ENCODE measurements at places on chromosomes 11 and 22.
A peak's percentile ranks its signal among the peaks of the same experiment; 100 is the strongest.

- DNase-seq: no peak
Observed at GRCh38 chr11:704228-704674, 1.8 kb upstream of the EPS8L2 start.

- DNase-seq: peak; percentile 85
Observed at GRCh38 chr11:71425860-71426259, 22.3 kb downstream of the DHCR7 start.

DNA sequence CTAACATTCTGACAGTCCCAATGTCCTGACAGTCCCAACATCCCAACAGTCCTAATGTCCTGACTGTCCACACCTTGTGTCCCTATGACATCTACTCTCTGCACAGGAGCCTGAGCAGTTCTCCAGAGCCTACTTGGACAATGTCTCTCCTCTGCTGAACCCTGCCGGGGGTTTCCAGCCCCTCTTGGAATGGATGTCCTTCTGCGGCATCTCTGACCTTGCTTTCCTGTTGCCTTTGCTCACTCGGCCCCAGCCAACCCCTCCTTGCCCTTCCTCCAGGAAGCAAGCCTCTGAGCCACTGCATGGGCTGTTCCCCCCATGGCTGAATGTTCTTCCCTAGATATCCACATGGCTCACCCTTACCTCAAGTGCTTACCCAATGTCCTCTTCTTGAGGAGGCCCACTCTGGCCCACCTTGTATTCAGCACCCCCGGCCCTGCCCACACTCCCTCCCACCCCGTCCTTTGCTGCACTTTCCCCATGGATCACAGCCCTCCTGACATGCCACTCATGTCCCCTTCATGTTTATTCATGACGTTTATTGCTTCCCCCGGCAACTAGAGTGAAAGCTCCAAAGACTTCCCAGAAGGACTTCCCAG is 59.5 kb downstream of the DHCR7 start:
- DNase-seq: no peak

GRCh38 chr22:43363315-43364168 is 20.4 kb upstream of the SCUBE1 start:
- no peak for DNase-seq

DNA sequence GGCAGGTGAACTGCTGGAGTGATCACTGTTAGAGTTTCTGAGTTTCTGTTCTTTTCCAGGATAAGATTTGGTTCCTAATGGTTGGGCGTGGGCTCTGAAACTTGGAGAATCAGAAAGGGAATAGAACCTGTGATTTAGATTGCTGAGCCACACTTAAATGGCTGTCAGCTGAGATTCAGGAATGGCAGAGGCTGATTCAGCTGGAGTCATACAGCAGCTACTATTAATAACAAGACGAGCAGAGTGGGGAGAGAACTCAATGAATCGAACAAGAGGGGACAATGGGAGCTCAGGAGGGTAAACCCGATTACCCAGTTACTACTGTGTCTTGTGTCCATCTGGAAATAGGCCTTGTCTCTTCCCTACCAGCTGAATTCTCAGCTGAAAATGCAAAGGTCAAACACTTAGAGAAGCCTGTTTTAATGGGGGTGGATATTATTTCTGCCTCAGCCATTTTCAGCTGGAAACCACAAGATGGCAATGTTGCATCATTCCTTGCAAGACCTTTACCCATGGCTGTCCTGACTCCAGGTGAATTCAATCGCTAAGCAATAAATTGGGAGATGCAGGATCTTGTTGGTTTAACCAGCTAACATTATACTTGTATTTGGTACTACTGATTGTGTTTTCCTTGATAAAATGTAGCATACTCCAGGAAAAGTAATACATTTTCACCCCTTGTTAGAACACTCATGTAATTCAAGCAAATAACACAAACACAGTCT is 104.5 kb upstream of the RAG2 start:
- DNase-seq: peak; percentile 51

- DNase-seq: no peak
Observed at GRCh38 chr22:48288376-48288940, 1526.0 kb downstream of the TBC1D22A start.

DNA sequence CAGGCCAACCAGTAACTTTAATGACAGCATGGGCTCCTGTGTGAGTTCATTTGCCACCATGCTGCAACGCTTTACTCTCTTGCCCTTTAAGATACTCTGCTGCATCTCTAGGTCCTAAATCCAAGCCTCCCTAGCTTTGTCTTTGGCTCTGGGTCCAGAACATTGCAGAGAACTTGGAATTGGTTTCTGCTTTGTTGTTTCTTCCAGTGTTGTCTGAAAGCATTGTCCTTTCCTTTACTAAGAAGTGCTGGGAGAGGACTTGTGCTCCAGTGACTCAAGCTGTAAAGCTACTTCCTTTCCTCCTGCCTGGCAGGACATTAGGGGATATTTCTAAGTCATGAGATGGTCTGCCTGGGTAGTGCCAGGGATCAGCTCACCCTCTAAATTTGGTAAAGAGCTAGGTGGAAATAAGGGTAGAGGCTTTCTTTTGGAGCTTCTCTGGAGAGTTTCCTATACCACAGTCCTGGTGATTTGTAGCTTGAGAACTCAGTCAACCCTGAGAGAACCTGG is 202.5 kb upstream of the CADM1 start:
- no peak for DNase-seq

DNA sequence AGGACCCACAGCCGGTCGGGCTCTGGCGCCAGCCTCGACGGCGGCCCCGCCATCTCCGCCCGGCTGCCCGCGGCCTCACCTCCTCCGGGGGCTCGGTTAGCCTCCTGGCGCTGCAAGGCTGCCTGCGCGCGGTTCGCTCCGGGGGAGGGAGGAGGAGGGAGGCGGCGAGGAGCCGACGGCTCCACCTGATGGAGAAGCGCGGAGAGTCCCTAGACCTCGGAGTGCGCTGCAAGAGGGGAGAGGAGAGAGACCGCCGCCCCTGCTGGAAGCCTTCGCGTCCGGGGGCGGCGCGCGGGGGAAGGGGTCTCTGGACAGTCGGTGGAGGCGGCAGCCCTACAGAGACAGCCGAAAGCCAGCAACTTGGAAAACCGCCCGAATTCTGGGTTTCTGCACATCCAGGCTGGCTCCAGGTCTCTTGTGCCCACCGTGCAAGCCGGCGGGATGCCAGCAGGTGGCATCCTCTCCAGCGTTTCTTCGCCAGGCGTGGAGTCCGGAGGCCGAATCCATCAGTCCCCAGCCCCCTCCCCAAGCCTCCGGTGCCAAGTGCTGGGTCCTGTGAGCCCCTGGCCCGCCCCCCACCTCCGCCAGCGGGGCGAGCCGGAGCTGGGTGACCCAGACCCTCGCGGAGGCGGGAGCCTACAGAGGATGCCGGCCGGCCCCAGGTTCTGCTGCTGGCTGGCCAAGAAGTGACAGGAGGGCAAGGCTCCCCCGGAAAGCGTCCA is 2.9 kb upstream of the KIRREL3 start:
- DNase-seq: peak; percentile 95

DNA sequence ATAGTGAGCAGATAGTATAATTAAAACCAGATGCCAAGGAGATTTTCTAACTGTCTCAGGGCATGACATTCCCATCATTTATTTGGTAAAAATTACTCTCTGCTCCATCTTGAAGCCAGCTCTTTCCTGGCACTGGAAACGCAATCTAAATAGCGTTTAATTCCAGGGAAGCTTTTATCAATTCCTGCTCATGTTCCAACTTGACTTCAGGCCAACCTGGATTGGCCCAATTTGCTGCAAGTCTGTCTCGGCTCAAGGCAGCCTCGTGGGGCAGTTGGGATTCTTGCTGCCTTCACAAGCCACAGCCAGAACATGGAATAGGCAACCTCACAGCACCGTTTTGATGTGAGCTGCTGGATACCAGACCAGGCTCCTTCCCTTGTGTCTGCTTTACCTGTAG is 1255.9 kb downstream of the TBC1D22A start:
- DNase-seq: no peak

- DNase-seq: no peak
Observed at GRCh38 chr11:75514596-75514995, 11.1 kb downstream of the GDPD5 start.

- DNase-seq: no peak
Observed at GRCh38 chr11:5686426-5686825, 1.6 kb upstream of the TRIM5 start.

DNA sequence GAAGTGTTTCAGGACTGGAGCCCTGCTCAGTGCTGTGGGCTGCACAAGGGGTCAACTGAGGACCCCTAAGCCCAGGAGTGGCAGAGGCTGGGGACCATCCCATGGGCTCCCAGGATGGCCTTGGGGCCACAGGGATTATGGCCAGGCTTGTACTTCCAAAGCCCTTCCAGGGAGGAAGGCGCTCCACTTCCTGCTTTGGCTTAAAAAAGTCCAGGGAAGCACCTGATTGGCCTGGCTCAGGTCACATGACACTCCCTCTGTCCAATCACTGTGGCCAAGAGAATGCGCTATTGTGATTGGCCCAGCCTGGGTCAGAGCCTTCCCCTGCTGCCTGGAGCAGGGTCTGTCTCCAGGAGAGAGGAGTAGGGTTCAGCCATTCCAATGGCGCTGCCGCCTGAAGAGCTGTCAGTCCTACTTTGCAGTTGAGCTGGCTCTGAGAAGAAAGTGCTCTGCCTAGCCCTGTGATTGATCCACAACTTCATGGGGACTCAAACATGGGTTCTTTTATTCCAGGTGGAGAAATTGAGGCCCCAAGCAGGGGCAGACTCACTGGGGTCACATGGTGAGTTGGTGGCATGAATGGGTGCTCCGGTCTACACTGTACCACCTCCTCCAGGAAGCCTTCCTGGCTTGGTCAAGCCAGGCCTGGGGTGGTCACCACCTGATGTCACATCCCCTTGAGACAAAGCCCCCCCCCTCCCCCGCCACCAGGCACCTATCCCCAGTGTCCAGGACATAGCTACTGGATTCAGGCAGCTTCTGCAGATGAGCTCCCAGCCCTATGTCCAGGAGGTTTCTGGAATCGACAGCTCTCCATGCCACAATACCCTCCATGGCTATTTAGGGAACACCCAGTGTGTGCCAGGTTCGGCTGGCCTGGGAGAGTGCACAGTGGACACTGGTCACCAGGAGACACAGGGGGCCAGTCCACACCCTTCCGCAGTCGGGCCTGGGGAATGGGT is 48.2 kb downstream of the RTN4R start:
- no peak for DNase-seq

GRCh38 chr11:121497176-121497998 is 44.6 kb upstream of the SORL1-AS1 start:
- DNase-seq: no peak

GRCh38 chr11:112421879-112422278 is 161.2 kb upstream of the PLET1 start:
- peak; percentile 100 for DNase-seq

GRCh38 chr11:128725630-128726319 is 31.9 kb downstream of the FLI1 start:
- peak; percentile 54 for DNase-seq
